ENCODE measurements at places on chromosomes 2 and 18. TPM values are rescaled to one million over a fixed set of nuclear protein-coding genes. Genes with fewer than 3 reads are reported as not detected.

- H3K27me3 ChIP-seq: no peaks in the 10 kb centered on the region
- H3K4me1 ChIP-seq: peaks cover 16% of the 10 kb centered on the region
- H3K36me3 ChIP-seq: no peaks in the 10 kb centered on the region
These were observed 28.5 kb downstream of the UXS1 start for GRCh38 chr2:106165561-106165960.

Gene VWC2L
- total RNA-seq: not detected

GRCh38 chr2:190722061-190722759 lies 73.3 kb downstream of the NAB1 start:
- no peaks in the 10 kb centered on the region for H3K4me1 ChIP-seq
- no peaks in the 10 kb centered on the region for H3K36me3 ChIP-seq
- DNase-seq: no peak
- H3K27me3 ChIP-seq: no peaks in the 10 kb centered on the region

DNA sequence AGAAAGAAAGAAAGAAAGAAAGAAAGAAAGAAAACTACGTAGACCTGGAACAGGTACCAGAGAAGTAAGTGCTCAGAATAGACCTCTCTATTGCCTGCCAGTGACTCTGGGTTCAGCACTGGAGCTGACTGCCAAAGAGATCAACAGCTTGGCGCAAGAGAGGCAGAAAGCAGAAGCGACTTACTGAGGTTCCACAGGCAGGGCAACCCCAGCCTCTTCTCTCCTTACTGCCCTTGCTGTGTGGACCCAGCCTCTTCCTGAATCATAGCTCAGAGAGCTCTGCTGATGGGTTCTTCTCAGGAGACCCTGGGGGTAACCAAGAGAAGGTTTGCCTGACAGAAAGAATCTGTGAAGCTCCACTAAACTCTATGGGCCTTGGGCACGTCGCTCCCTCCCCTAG lies 7.1 kb downstream of the CAPN13 start:
- no peaks in the 10 kb centered on the region for H3K36me3 ChIP-seq
- H3K4me1 ChIP-seq: peaks cover 13% of the 10 kb centered on the region
- DNase-seq: no peak

DNA sequence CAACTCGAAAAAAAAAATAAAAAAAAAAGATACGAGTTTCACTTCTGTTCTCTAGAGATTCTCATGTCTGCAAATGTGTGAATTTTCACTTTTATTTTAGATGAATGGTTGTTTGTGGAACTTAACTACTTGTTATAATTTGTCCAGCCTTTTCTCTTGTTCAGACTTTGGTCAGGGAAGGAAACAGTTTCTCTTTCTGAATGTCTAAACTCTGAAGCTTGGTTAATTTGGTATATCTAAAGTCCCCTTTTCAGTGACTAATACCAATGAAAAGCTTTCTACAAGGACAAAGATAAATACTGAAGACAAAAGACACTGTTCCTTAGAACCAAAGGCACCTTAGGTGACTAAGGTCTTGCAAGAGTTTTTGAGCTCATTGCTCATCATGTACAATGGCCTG lies 144.4 kb upstream of the PIEZO2 start:
- H3K4me3 ChIP-seq: no peak overlapping the region
- no peak overlapping the region for H3K27ac ChIP-seq
- H3K36me3 ChIP-seq: no peaks in the 10 kb centered on the region
- H3K4me1 ChIP-seq: no peaks in the 10 kb centered on the region
- no peak for DNase-seq
- no peaks in the 10 kb centered on the region for H3K27me3 ChIP-seq

Gene SERPINB10
- total RNA-seq: not detected

DNA sequence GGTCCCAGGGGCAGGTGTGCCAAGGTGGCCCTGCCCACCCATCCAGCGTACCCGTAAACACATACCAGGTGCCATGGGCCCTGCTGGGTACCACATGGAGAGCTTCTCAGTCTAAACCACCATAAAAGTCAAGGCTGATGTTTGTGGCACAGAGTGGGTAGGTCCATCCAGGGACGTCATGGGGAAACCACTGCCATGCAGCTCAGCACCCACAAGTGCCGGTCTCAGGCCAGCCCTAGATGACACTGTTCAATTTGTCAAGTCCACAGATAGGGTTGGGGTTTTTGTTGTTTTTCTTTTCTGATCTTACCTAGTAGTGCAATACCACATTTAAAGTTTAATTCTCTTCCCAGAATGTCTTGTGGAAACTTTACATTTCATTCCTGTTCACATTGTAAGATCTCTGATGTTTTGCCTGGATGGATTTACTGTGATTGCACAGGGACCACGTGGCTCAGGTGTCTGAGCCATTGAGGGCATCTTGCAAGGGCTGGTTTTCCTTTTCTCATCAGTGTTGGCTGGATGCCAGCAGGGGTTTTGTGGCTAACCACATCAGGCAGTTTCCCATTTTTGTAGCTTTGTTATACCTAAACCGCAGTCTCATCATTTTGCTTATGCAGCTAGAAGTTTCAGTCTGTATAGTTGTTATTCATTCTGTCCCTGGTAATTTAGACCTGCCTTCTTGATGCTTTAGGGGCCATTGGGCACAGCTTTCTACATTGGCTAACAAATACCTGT lies 64.7 kb downstream of the STK25 start:
- no peaks in the 10 kb centered on the region for H3K36me3 ChIP-seq
- H3K27ac ChIP-seq: no peak overlapping the region
- no peaks in the 10 kb centered on the region for H3K27me3 ChIP-seq
- H3K4me3 ChIP-seq: no peak overlapping the region
- no peaks in the 10 kb centered on the region for H3K4me1 ChIP-seq

GRCh38 chr2:46306330-46306751 lies 9.1 kb downstream of the EPAS1 start:
- no peak for DNase-seq
- H3K4me3 ChIP-seq: no peak overlapping the region
- peaks cover 8% of the 10 kb centered on the region for H3K4me1 ChIP-seq

DNA sequence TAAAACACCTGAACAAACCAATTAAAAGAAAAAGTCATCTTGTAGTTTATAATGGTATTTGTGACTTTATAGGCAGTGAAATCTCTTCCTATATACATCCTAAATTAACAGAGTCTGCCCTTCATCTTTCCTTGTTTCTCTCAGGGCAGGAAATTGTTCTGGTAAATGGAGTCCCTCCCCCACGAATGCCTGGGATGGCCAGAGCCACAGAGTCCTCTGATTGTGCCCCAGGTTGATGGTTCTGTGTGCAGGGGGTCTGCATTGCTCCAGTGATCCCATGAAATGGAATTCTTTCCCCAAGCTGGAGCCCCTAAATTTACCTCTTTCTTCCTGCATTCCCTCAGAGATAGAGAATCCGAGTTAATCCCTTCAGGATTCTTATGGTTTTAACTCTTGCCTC lies 155.5 kb downstream of the MTX2 start:
- no peak overlapping the region for H3K4me3 ChIP-seq
- no peaks in the 10 kb centered on the region for H3K4me1 ChIP-seq
- no peaks in the 10 kb centered on the region for H3K36me3 ChIP-seq
- H3K27ac ChIP-seq: no peak overlapping the region

- no peaks in the 10 kb centered on the region for H3K4me1 ChIP-seq
- H3K36me3 ChIP-seq: no peaks in the 10 kb centered on the region
- H3K4me3 ChIP-seq: no peak overlapping the region
- no peak overlapping the region for H3K27ac ChIP-seq
These were observed 188.8 kb downstream of the EN1 start for GRCh38 chr2:118658596-118659198.

Gene RAB1A
- 119 TPM for total RNA-seq

GRCh38 chr18:25646971-25647370 lies 295.0 kb upstream of the ZNF521 start:
- peaks cover 2% of the 10 kb centered on the region for H3K4me1 ChIP-seq
- H3K27ac ChIP-seq: no peak overlapping the region
- H3K4me3 ChIP-seq: no peak overlapping the region
- no peaks in the 10 kb centered on the region for H3K27me3 ChIP-seq

GRCh38 chr18:36629138-36629530 lies 199.7 kb downstream of the TPGS2 start:
- H3K36me3 ChIP-seq: no peaks in the 10 kb centered on the region
- H3K4me1 ChIP-seq: peaks cover 4% of the 10 kb centered on the region
- H3K4me3 ChIP-seq: no peak overlapping the region

DNA sequence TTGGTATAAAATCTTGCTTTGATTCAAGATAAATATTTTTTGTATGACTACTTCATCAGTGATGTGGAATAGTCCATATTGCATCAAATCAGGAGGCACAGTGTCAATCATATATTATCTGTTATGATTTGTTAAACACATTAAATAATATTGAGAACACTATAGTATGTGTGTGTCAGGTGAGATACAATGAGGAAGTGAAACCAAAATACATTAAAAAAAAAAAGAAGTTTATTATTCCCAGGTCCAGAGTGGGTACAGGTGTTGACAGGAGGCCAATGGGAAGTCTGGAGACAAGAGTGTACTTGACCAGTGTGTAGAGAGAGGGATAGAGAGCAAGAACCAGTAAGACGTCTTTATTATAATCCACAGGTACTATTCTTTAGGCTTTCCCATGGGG lies 292.6 kb downstream of the FSIP2 start:
- no peak for DNase-seq
- H3K4me3 ChIP-seq: no peak overlapping the region
- no peaks in the 10 kb centered on the region for H3K27me3 ChIP-seq

- H3K4me1 ChIP-seq: no peaks in the 10 kb centered on the region
- H3K27ac ChIP-seq: no peak overlapping the region
- no peak for DNase-seq
These were observed 11.6 kb upstream of the RPE start for GRCh38 chr2:209990838-209991237.

Gene CD226
- total RNA-seq: not detected

GRCh38 chr2:9842487-9843228 lies 616 bp upstream of the TAF1B start:
- H3K4me1 ChIP-seq: no peaks in the 10 kb centered on the region
- H3K36me3 ChIP-seq: peaks cover 14% of the 10 kb centered on the region
- no peaks in the 10 kb centered on the region for H3K27me3 ChIP-seq

GRCh38 chr2:147851244-147851930 lies 6.6 kb downstream of the ACVR2A start:
- H3K36me3 ChIP-seq: no peaks in the 10 kb centered on the region
- no peak overlapping the region for H3K4me3 ChIP-seq
- H3K27me3 ChIP-seq: no peaks in the 10 kb centered on the region
- no peak for DNase-seq

DNA sequence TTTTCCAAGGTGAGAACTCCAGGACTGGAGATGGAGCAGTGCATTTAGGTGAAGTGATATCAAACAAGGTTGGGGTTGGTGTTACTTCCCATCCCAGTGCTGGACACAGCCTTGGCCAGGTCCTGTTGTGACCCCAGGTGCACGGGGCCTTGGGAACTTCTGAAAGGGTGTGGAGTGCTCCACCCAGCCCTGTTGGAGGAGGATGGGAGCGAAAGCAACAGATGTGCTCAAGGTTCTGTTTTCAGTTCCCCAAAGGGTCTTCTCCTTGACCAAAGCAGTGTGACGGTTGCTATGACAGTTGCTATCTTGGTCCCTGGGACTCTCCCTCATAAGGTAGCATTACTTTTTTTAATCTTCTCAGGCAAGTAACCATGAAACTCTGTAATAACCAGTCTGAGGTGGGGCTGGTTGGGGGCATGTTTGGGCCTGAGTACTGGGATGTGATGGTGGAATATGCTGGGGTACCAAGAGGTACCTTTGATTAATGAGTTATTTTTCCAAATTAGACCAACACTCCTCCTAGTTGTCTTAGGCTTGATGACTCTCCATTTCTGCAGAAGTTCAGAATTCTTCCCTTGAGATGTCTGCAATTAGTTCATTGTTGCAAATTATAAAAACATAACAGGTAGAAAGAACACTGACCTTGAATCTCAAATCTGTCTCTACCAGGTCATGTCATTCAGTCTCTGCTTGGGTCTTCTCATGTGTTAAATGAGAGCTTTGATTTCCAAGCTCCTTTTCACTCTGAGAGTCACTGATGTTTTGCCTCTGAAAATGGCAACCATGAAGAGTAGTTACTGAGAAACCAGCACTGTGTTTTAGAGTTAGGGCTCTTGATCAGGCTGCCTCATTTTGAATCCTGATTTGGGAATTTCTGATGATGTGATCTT lies 154.5 kb downstream of the RPIA start:
- no peak overlapping the region for H3K4me3 ChIP-seq
- no peak overlapping the region for H3K27ac ChIP-seq
- H3K36me3 ChIP-seq: no peaks in the 10 kb centered on the region
- H3K4me1 ChIP-seq: no peaks in the 10 kb centered on the region
- DNase-seq: no peak
- no peaks in the 10 kb centered on the region for H3K27me3 ChIP-seq

Gene FBXO48
- 1.1 TPM for total RNA-seq

GRCh38 chr2:16739778-16740581 lies 74.3 kb upstream of the CYRIA start:
- no peaks in the 10 kb centered on the region for H3K27me3 ChIP-seq
- H3K4me1 ChIP-seq: no peaks in the 10 kb centered on the region
- no peak overlapping the region for H3K4me3 ChIP-seq

Gene ARHGAP15
- total RNA-seq: not detected

DNA sequence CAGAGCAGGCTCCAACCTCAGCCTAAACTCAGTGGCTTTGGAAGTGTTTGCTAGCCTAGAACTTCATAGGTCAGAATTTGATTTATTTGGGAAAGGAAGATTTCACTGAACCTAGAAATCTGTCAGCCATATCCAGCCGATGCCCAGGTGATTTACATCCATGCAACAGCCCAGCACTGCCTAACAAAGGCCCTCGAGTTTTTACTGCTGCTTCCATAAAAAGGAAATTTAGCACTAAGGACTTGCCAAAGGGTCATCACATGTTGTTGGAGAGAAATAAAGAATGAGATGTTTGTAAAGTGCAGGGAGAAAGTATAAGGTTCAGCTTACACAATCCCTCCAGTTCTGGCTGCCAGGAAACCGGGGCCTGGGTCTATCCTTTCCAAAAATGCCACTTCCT lies 614.2 kb downstream of the BCL11A start:
- H3K36me3 ChIP-seq: no peaks in the 10 kb centered on the region
- H3K27ac ChIP-seq: no peak overlapping the region
- DNase-seq: no peak
- H3K4me3 ChIP-seq: no peak overlapping the region

GRCh38 chr18:57587098-57587661 lies 678 bp upstream of the FECH start:
- H3K4me1 ChIP-seq: no peaks in the 10 kb centered on the region
- no peak overlapping the region for H3K27ac ChIP-seq
- no peaks in the 10 kb centered on the region for H3K27me3 ChIP-seq
- no peaks in the 10 kb centered on the region for H3K36me3 ChIP-seq
- 0 out of 2 replicates have a peak overlapping the region, but pooled peaks have one; percentile 67 for H3K4me3 ChIP-seq
- DNase-seq: no peak

- H3K4me1 ChIP-seq: peaks cover 3% of the 10 kb centered on the region
- no peaks in the 10 kb centered on the region for H3K27me3 ChIP-seq
- no peak for DNase-seq
These were observed 32.0 kb downstream of the B4GALT6 start for GRCh38 chr18:31652357-31652756.
